Activated CD8-positive, alpha-beta memory T cell treated with anti-CD3 and anti-CD28 coated beads for 1 hour (primary cell): ENCODE measurements at places on chromosomes 2 and 18.

- no peak for DNase-seq
Observed at GRCh38 chr2:228590681-228591080, 409.2 kb upstream of the SPHKAP start.

DNA sequence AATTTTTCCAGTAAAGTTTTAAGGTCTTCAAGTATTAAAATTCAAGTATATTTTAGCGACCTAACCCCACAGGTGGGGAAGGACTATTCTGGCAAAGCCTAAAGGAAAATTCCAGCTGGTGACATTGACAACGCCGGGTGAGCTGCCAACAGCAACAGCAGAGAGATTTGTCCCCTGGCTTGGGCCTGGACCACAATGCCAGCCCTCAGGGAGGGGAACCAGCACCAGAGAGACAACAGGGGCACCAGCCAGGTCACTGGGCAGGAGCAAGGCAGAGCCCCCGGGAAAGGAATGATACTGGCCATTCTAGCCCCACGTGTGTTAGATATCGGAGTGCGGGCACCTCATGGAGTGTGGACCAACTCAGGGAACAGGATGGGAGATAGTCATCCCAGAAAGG, 95.7 kb downstream of the ARMC9 start:
- no peak for DNase-seq

DNA sequence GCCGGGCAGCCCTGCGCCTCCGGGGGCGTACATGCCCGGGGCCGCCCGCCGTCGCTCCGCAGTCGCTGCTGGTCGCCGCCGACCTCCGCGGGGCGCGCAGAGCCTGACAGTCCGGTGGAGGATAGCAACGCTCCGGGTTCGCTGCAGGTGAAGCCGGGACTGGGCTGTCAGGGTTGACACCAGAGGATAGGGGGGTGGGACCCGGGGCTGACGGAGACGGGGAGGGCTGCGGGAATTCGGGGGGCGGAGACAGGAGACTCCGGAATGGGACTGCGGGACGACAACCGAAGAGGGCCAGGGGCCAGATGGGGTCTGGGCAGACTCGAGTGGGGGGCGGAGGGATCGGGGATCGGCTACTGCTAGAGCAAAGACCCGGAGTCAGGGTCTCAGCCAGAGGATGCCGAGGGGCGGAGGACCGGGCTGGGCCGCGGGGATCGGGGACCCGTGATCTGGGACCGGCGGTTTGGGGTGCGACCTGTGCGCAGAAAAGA, 403 bp downstream of the TMEM127 start:
- peak; percentile 24 for DNase-seq

DNA sequence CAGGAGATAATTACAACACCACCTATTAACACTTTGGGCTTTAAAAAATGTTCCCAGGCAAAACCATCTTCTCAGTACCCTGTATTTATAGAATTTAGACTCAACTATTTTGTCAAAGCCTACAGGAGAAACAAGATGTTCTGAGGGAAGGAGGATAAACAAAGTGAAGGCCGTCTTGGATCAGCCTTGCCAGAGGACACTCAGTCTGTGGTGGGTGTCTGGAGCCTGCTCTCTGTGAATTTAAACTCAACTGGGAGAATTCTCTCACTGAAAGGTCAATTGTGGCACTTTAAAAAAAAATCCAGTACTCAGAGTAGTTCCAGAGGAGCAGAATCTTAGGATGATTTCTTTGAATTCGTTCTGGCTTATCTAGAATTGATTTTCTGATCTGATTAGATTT, 28.4 kb upstream of the SLC1A4 start:
- no peak for DNase-seq

- no peak for DNase-seq
Observed at GRCh38 chr2:141329964-141330363, 800.9 kb downstream of the LRP1B start.

GRCh38 chr2:25265802-25266201, 75.9 kb downstream of the DNMT3A start:
- DNase-seq = no peak

DNA sequence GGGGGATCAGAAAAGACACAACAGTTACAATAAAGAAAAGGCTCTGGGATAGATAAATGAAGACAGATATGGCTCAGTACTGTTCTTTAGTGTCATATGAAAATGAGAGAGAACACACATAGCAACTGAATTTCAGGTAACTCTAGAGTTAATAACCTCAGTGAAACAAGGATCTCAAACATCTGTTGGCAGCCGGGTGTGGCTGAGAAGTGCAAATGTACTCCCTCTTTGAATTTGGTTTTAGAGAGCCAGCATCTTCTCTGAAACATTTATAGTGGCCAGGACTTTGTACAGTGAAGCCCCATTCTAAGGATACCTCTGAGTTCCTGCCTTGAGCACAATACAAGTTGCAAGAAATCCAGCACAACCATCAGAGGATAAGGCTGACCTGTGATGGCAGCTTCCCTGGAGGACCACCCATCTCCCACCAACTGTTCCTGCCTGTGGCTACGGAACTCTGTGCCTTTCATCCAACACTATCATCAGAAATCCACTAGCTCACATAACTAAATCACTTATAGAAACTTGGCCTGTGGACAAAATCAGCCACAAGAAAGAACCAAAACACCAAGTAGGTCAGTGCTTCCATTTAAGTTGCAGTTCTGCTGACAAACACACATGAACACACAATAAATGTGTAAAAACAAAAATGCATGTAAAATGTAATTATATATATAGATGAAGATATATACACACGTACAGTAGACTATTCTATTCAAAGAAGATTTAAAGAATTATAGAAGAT, 37.3 kb upstream of the PEX13 start:
- no peak for DNase-seq

DNA sequence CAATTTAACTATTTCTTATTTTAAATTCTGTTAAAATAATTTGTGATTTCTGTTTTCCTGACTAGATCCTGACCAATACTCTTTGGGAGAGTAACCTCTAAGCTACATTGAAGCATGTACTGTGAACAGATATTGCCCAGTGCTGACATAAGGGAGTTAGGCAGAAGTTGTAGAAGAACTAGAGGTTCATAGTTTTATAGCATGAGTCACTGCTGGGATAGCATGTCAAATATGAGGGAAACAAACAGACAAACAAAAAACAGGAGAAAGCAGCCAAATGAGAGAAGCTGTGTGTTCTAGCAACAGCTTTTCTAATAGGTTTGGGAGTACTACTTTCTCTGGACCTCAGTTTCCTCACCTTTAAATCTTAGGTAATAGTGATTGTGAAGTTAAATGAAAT, 72.4 kb downstream of the CERS6 start:
- no peak for DNase-seq

DNA sequence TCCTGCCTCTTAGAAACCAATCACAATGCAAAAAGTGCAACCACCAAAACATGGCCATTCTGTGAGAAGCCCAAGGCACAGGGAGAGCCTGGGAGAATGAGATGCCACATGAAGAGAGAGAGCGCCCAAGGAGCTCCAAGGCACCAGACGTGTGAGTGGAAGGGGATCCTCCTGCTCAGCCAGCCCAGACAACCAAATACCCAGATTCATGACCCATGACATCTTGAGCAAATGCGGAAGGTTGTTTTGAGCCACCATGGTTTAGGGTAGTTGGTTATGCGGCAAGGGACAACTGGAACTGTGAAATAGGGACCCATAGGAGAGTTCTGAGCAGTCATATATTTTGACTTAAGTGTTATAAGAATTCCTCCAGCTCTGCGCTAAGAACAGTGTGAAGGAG, 7.0 kb downstream of the AFF3 start:
- DNase-seq = no peak

DNA sequence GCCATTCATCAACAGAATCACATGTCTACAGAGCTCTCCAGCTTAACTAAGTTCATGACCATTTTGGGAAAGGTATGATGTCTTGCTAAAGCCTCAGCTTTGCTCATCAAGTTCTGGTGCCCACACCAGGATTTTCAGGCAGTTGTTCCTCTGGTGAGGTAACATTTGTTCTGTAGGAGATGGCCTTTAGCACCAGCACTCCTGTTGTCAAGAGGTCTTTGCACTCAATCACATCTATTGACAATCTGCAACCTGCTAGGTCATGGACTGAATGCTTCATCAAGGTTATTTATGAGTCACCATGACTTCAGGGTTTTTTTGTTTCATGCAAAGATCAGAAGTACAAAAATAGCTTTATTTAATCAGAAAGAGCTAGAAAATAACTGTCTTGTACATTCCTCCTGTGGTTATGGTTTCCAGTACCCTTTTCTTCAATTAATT, 36.6 kb upstream of the VIT start:
- no peak for DNase-seq

DNA sequence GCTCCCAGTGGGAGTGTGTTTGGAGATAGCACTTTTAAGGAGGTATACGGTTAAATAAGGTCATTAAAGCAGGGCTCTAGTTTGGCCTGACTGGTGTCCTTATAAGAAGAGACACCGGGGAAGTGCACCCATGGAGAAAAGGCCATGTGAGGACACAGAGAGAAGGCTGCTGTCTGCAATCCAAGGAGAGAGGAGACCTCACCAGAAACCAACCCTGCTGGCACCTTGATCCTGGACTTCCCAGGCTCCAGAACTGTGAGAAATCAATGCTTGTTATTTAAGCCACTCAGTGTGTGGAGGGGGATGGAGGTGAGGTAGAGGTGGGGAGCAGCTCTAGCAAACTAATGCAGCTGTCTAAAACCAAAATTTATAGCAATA, 62.0 kb downstream of the RPL31 start:
- DNase-seq = no peak

DNA sequence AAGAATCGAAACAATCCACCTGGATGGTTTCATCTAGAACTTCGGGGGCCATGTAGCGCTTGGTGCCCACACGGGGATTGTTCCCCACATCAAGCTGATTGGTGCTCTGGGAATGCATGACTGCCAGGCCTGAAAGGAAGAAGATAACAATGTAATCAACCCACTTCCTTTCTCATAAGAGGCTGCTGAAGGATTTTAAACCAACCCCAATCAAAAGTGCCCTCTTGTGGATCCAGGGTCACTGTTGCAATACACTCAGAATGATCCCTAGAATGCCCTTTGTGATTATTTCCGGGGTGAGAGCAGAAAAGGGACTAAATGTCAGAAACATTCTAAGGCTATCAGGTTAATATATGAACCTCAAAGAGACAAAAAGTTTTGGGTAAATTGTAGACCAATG, 115.2 kb downstream of the ACVR1 start:
- DNase-seq = no peak

DNA sequence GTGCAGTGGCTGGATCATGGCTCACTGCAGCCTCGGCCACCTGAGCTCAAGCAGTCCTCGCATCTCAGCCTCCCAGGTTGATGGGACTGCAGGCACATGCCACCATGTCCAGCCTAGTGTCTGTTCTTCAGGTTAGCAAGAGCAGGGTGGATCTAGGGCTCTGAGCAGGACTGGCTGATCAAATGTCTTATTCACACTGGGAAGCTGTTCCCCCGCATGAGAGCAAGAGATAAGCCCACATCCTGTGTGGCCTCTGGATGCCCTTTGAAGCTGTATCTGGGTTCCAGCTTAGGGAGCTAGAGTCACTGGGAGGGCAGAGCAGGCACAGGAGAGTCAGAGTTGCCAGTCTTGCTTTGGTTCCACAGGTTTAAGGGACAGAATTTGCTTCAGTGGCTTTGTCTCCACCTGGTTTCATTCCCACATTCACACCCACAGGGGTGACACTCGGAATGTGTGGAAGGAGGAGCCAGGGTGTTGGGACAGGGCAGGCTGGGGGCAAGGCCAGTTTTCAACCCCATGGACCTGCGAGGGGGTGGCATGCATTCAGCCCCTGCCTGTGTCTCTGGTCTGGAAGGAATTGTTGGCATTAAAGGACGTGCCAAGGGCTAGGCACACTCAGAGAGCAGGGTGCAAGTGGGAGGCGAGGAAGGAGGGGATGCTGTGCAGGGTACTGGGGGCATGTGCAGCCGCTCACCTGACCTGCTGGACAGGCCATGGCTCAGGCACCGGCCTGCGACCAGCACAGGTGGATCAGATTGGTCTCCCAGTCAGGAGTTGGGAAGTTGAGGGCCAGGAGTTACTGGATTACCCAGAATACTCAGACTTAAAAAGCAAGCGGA, 24.5 kb downstream of the PTPN18 start:
- no peak for DNase-seq

- no peak for DNase-seq
Observed at GRCh38 chr18:44916429-44917207, 235.9 kb downstream of the SETBP1 start.

DNA sequence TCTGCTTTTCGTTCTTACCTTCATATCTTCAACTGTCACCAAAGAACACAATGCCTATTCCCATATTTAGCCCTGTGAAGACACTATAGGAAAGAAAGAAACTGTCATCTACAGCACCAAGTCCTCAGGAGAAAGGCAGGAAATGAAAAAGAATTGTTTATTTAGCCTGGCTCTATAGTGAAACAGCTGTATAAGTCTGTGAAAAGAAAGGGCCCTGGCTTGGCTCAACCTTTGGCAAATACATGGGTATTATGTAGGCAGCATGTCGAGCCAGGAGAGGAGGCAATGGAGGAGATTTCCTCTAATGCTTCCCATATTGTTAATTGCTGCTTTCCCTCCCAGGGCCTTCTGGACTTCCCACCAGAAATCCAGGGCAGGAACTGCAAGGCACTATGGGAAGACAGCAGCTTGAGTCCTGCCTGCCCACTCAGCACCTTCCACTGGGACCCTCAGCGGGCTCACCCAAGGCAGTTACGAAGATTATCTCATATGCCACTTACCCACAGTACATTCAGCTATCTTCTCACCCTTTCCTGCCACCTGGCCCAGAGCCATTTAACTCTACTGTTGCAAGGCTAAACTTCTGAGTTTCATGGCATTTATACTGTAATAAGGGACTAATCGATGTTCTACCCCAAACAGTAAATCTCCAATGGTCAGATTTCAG, 30.1 kb downstream of the SLC8A1 start:
- no peak for DNase-seq

GRCh38 chr2:239209783-239210182, 191.0 kb downstream of the HDAC4 start:
- DNase-seq = no peak

DNA sequence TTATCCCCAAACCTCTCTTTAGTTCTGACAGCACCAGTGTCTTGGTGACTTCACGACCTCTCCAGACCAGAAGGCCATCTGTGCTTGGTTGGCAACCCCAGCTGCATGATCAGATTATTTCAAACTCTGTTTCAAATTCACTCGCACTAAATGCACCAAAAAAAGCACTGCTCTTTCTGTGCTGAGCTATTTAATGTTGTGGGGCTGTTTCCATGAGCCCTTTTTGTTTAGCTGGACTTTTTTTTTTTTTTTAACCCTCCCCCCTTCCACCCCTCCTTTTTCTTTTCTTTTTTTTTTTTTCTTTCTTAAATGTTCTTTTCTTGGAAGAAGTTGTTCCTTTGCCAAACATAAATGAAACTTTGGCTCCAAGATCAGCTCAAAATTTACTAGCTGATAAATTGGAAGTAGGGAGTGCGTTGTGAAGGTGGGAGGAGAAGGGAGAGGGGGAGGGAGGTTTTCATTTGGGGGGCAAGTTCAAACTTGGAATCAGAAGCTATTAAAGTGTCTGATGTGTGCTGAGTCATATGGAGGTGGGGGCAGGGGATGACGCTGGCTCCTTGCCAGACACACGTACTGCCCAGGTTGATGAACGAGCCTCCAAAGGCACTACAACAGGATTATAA, 543.0 kb upstream of the TNP1 start:
- DNase-seq = no peak
